ENCODE measurements at places on chromosomes 16 and 17. TPM values are rescaled to one million over a fixed set of nuclear protein-coding genes. Genes with fewer than 3 reads are reported as not detected.

The CTRB1 gene
- total RNA-seq = not detected

The KRTAP2-2 gene
- not detected for total RNA-seq

The C16orf74 gene
- 51.1 TPM for total RNA-seq

The C16orf89 gene
- total RNA-seq = not detected

The WFDC1 gene
- not detected for total RNA-seq

The HELZ gene
- 93.4 TPM for total RNA-seq

The PNMT gene
- total RNA-seq = not detected

The NPIPA2 gene
- total RNA-seq = 1.1 TPM

The SMPD3 gene
- under 0.01 TPM for total RNA-seq

The C17orf50 gene
- total RNA-seq = not detected

The KRT33B gene
- 59.1 TPM for total RNA-seq

The FNDC8 gene
- not detected for total RNA-seq

The CD300LG gene
- not detected for total RNA-seq

The SEPTIN12 gene
- not detected for total RNA-seq

The KRT27 gene
- total RNA-seq = not detected

The LITAFD gene
- not detected for total RNA-seq

The ALOX12B gene
- total RNA-seq = 1.7 TPM

The CRYBA1 gene
- not detected for total RNA-seq

The CEP295NL gene
- 0.43 TPM for total RNA-seq

The GJD3 gene
- total RNA-seq = 0.07 TPM

The PIPOX gene
- total RNA-seq = 0.28 TPM

The KSR1 gene
- total RNA-seq = 1.0 TPM

The RCVRN gene
- not detected for total RNA-seq

The RASD1 gene
- 0.68 TPM for total RNA-seq

The NOS2 gene
- not detected for total RNA-seq

The GRB7 gene
- 12.0 TPM for total RNA-seq

The NKD1 gene
- under 0.01 TPM for total RNA-seq

The RNF112 gene
- total RNA-seq = 0.34 TPM

The MMP28 gene
- 31.8 TPM for total RNA-seq

The RNF222 gene
- 1.4 TPM for total RNA-seq

The CCL13 gene
- not detected for total RNA-seq

The SLC38A8 gene
- total RNA-seq = 0.34 TPM

The ACSM3 gene
- 1.4 TPM for total RNA-seq

The KCNH4 gene
- not detected for total RNA-seq
